ENCODE measurements at places on chromosomes 16 and 17.

DNA sequence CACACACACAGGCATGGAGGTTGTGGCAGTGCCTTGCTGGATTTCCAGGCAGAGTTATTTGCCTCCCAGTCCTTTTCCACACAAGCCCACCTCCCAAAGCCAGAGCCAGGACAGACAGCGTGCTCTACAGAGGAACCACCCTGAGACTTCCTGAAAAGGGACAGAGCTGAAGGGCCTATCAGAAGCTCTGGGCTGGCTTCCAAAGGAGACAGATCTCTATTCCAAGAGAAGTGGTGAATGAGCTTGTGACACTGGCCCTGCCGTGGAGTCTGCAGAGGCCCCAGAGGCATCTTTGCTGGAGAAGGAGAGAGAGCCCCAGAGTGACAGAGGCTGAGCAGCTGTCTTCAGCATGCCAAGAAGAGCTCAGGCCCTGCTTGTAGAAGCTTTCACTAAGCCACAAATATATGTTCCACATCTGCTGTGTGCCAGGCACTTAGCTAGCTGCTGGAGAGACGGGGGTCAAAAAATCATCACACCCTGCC, 8.3 kb upstream of the LPCAT2 start:
- peak; percentile 21 for ATAC-seq

DNA sequence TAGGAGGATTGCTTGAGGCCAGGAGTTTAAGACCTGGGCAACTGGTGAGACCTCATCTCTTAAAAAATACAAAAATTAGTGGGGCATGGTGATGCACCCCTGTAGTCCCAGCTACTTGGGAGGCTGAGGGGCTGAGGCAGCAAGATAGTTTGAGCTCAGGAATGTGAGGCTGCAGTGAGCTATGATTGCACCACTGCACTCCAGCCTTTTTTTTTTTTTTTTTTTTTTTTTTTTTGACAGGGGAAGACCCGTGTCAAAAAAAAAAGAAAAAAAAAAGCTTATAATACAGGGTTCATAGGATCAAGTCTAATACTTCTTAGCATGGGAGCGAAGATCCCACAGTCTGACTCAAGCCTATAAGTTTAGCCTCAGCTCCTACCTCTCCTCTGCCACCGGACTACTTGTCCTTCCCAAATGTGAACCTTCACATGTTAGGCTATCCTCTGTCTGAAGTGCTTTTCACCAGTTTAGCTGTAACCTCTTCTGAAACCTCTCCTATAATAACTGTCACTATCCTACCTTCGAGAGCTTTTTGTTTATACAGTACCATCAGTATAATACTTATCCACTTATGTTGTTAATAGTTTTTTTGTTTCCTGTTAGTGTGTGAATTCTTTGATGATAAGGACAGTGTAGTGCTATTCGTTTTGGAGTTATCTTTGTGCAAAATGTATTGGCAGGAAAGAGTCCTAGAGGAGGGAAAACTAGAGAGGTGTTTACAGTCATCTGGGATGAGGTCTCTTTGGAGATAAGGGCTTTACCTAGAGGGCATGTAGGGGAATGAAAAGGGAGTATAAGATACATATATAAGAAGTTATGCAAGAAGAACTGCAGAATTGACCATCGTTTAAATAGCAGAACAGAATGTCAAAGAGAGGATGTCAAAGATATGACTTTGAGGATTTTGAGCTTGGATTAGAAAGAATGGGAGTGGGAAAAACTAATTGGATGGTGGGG, 15.5 kb downstream of the CPD start:
- no peak for ATAC-seq

DNA sequence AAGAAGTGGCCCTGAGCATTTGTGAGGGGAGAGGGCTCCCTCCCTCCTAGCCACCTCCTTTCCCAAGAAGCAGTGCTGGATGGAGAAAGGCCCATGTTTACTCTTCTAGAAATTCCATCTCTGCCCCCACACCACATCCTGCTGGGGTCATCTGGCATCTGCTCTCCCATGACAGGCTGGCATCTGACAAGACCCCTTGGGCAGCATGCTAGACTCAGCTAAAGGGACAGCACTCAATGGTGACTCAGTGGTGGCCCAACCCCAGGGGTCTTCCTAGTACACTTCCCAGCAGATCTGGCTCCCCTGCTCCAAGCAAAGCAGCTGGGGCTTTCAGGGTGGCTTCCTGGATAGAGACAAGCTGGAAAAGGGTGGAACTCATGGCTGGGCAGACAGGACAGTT, 14.4 kb downstream of the SLC38A7 start:
- ATAC-seq: no peak

GRCh38 chr17:61822326-61823285, 40.7 kb downstream of the BRIP1 start:
- no peak for ATAC-seq

GRCh38 chr17:812638-813204, 30.6 kb downstream of the MRM3 start:
- ATAC-seq: no peak

DNA sequence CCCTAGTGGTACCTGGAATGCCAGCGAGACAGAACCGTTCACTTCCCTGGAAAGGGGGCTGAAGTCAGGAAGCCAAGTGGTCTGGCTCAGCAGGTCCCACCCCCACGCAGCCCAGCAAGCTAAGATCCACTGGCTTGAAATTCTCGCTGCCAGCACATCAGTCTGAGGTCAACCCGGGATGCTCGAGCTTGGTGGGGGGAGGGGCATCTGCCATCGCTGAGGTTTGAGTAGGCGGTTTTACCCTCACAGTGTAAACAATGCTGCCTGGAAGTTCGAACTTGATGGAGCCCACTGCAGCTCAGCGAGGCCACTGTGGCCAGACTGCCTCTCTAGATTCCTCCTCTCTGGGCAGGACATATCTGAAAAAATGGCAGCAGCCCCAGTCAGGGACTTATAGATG, 464.7 kb upstream of the TOM1L1 start:
- ATAC-seq: no peak

DNA sequence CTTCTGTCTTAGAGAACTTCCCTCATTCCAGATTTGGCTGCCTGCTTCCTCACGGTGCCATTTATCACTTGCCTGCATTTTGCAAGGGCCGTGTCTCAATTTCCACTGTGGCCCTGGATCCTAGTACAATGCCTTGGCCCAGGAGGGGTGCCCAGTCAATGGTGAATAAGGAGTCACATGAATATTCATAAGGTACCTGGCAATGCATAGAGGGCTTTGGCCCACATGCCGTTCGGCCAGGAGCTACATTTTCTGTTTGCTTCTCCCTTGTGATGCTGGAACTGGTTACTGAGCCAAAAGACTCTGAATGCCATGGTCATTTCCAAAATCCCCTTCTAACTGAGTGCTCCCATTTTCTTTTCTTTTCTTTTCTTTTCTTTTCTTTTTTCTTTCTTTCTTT, 4.8 kb upstream of the PIRT start:
- ATAC-seq: no peak
